Progenitor cell of endocrine pancreas (in vitro differentiated cells): ENCODE measurements at places on chromosomes 1 and 21. TPM values are rescaled to one million over a fixed set of nuclear protein-coding genes. Genes with fewer than 3 reads are reported as not detected.

- no peak for DNase-seq
Measured at GRCh38 chr1:206108635-206109034, 8.6 kb downstream of the AVPR1B start.

ELF3 gene
- total RNA-seq: 71.9 and 74.3 TPM in 2 replicates

DNA sequence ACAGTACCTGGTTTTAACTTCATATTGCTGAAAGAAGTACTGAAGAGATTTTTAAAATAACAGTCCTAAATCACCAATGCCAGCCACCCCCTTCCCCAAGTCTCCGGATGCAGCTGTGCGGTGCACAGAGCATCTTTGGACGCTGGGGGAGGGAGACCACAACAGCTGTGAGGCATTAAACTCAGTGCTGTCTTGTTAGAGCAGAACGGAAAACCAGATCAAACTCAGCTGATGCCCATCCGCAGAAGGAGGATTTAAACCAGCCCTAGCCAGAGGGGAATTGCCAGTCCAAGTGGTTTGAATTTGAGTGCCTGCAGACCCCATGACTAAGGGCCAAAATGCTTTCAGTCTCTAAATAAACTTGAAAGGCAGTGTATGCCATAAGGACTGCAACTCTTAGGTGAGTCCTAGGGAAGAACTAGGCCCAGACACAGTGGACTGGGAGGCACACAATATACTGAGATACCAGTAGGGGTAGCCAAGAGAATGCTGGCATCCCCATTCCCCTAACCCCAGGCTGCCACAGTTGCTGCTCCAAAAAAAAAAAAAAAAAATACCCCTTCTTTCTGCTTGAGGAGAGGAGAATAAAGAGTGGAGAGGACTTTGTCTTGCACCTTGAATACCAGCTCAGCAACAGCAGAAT, 576.2 kb downstream of the NEGR1 start:
- no peak for DNase-seq

- DNase-seq: peak; percentile 16
Measured at GRCh38 chr1:19113697-19114092, 96.4 kb downstream of the UBR4 start.

GRCh38 chr1:207333009-207333600, 11.6 kb downstream of the CD55 start:
- no peak for DNase-seq

GNAT2 gene
- 0.57 TPM in 1 of 2 replicates, not detected in the other for total RNA-seq

SMPDL3B gene
- 18.5 and 19.0 TPM in 2 replicates for total RNA-seq

- no peak for DNase-seq
Measured at GRCh38 chr1:230056098-230056497, 10.9 kb upstream of the GALNT2 start.

- peak; percentile 20 for DNase-seq
Measured at GRCh38 chr1:230977761-230978490, 735 bp downstream of the TTC13 start.

DNA sequence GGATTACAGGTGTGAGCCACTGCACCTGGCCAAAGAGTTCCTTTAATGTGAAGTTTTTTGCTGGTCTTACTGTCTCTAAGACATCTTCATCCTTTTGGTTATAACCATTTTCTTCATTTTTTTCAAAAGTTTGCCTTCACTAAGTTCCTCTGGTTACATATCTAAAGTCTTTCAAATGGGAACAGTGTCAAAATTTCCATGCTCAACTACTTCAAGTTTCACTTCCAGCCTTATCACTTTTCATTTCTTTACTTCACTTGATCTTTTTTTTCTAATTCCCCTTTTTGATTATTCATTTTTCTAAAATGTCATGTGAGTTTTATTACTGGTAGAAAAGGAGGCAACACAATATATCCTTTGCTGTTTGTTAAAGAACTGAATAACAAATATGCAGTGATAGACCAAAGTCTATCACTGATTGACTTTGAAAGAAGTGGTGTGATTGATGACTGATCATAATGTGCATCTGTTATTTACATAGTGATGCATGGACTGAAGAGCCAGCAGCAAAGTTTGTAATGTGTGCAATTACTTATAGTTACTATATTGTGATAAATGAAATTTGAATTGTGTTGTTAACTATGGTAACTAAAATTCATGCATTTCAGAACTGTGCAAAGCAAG, 16.0 kb upstream of the ZFYVE9 start:
- DNase-seq: no peak

KRTAP7-1 gene
- total RNA-seq: not detected in 2 replicates

FNDC5 gene
- 6.3 and 7.8 TPM in 2 replicates for total RNA-seq

- DNase-seq: no peak
Measured at GRCh38 chr1:169538998-169539871, 47.0 kb downstream of the F5 start.

ELAPOR1 gene
- total RNA-seq: 10.6 and 14.6 TPM in 2 replicates

RAB42 gene
- total RNA-seq: 0.65 and 2.1 TPM in 2 replicates

PRAMEF2 gene
- total RNA-seq: not detected in 2 replicates

S100A8 gene
- not detected in 2 replicates for total RNA-seq

TNFRSF14 gene
- 0.41 and 0.75 TPM in 2 replicates for total RNA-seq
